ENCODE measurements at places on chromosomes 1 and 21.

- DNase-seq = no peak
These were observed 42.8 kb upstream of the ARTN start for GRCh38 chr1:43890815-43891214.

GRCh38 chr1:7857000-7857399 is 4.1 kb upstream of the UTS2 start:
- no peak for DNase-seq

DNA sequence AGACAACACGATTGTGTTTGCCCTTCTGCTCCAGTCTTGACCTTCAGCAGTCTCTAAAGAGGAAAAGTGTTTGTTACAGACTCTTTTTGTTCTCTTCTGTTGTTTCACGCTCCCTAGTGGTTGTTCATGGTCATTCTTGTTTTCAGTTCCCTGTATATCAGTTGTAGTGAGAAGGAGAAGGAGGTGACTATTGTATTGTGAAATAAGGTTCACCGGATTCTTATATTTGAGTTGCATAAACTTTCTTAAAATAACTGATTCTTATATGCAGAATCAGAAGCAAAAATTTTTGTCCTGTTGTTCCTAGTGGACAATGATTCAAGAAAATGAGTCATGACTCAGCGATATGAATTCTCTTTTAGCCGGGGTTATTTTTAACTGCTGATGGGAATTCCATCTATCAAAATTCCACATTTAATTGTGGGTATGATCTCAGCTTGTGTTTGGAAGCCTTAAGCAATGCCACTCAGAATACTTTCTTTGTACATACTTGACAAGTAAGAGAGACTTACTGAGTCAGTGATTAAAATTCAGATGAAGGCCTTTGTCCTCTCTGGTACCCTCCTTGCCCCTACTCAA is 152.2 kb downstream of the CLEC20A start:
- no peak for DNase-seq

DNA sequence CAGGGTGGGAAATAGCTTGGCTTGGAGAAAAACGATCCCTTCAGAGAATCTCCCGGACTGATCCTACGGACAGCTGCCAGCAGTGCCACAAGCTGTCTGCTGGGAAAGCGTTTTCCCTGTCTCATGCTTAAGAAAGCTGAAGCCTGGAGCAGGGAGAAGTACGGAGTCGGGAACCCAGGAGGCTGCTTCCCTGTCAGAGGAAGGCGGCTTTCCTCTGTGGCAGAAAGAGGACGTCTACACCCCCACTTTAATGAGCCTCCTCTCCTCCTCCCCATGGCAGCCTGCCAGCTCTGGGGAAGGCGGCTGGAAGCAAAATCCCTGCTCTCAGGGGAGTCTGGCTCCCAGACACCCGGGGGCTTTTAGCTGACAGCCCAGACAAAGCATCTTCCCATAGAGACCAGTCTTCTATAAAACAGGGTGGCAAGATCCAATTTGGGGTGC is 7.3 kb downstream of the KIF21B start:
- no peak for DNase-seq

DNA sequence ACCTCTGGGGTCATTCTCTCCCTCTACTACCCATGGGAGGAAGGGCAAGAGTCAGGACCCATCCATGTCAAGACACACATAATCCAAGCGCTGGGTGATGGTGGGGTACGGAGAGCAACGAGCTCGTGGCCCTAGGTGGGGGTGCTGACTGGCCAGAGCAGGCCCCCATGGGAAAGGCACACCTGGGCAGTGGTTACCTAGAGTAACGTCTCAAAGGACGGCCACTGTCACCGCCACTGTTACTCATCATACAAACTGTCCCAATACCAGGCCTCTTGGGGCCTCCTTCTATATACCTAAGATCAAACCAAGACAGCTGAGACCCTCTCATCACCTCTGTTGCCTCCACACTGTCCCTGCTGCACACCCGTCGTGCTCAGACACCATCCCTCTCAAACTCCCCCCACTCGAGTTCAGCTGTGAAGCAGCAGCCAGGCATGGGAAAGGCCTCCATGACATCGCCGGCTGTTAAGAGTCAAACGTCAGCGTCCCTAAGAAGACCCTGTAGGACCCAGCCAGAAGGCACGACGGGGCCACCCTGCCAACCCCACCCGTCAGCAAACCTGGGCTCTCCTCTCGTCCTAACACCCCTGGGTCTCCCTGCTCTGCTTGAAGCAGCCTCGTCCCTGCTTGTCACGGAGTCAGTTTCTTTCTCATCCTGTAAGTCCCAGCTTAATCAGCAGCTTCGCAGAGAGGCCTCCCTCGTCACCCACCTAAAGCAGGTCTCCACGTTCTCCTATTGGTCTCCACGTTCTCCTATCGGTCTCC is 15.3 kb downstream of the NPHP4 start:
- DNase-seq = no peak

- DNase-seq = no peak
These were observed 267.9 kb downstream of the HHAT start for GRCh38 chr1:210596641-210597040.

DNA sequence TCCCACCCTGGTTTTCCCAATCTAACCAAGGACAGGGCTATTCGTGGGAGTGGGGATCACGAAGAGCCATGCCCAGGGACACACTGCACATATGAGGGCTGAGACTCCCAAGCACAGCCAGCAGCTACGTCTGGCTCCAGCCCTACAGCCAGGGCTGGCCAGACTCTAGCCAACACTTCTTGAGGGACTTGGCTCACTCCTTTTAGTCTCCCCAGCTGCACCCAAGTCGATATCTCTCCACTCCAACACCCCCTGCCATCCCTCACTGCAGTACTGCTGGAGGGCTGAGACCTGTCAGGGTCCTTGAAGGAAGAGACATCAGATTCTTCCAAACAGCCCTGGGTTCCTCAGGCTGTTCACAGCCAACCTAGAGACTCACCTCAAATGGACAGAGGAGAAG is 62.6 kb downstream of the CD46 start:
- DNase-seq = no peak

DNA sequence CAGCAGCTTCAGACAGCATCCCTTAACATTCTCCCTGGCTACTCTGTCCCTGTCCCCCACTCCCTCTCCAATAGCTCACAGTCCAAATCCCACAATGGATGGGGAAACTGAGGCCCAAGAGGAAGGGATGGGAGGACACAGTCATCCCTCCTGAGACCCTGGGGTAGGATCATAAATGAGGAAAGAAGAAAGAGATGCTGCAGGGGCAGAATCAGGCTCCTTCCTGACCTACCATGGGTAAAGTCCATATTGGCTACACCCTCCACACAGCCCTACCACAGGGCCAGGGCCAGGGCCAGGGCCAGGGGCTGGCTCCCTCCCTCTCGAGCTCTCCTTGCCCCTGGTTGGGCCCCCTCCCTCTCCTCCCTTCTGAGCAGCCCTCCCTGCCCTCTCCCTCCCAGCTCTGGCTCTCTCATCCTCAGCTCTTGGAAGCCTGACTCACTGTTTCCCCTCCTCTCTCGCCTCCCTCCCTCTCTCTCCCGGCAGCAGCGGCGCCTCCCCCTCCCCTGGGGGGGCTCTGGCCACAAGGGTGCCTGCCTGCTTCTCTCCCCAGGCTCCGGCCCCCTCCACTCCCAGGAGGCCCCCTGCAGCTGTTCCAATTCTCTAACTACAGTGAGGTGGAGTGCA is 4.9 kb downstream of the AHDC1 start:
- peak; percentile 51 for DNase-seq

DNA sequence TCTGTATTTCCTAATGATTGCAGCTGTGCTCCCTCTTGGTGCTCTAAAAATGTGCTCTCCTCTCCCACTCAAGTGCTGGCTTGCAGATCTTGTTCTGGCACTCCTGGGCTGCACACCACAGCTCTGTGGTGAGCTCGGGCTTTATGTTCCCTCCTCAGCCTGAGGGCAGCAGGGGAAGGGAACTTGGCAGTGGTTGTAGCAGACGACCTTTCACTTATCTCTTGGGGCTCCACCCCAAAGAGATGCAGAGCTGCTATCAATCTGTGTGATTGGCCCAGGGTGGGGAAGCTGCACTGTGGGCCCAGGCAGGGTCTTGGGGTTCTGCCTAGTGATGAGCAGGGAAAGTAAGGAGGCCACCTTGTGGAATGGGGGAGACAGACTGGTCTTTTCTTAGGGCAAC is 143.5 kb upstream of the GORAB start:
- DNase-seq = no peak

DNA sequence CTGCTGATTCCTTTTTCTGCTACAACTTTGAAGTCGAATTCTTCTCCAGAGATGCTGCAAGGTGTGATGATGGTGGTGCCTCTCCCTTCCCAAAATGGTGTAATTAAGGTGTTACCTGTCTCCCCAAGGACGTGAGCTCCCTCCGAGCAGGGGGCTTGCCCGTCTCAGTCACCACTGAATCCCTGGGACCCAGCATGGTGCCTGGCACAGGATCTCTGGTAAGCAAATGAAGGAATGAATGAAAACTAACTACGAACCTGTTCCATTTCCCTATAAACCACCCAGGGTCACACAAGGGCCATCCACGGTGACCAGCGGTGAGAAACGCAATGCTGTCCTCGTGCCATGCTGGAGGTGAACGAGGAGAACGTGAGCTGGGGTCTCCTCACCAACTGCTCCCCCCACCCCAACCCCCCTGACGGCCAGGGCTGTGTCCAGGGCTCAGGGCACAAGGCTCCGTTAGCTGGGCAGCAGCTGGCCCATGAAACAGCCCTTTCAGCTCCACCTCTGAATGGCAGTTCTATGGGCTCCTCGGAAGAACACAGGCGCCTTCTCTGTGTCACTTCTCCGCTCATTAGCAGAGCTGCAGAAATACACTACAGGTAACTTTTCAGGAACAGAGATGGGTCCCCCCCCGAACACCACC is 2.2 kb upstream of the MATN1 start:
- DNase-seq = no peak

GRCh38 chr1:107140703-107141490 is at the start of gene NTNG1:
Gene NTNG1, plus strand, starts transcription at chr1:107141039.
- DNase-seq = no peak

DNA sequence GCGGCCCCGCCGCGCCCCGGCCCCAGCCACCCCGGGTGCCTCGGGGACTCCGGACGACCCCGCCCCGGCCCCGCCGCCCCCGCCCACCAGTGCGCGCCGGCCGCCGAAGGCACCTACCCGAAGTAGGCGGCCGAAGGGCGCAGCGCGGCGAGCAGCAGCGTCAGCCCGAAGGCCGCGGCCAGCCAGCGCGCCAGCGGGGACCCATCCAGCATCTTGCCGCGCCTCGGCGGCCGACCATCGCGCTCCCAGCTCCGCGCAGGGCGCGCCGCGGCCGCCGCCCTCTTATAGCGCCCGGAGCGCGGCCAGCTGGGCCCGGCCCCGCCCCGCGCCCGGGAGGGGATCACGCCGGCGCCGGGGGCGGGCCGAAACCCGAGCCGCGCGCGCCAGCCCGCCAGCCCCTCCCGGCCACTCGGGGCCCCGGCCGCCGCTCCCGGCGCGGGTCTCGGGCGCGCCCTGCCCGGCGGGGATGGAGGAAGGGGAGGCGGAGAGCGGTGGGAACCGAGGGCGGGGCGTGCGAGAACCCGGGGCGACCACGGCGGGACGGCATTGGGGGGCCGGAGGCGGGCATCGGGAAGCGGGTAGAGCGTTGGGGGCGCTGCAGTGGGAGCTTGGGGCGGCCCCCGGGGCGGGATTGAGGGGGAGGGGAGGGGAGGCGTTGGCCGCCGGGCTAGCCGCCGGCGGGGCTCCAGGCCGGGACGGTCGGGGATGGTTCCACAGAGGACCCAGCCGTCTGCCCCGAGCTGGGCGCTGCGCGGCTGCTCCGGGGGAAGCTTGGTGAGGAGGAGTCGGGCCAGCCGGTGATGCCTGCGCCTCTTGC is at the start of gene WNT9A:
TSS of gene WNT9A (minus strand) at position 257 of the 817 bp plus-strand sequence. CDS start at position 212, 45 bp downstream.
- peak; percentile 13 for DNase-seq

GRCh38 chr1:151774256-151774922 is 11.1 kb upstream of the MRPL9 start:
- DNase-seq = no peak

DNA sequence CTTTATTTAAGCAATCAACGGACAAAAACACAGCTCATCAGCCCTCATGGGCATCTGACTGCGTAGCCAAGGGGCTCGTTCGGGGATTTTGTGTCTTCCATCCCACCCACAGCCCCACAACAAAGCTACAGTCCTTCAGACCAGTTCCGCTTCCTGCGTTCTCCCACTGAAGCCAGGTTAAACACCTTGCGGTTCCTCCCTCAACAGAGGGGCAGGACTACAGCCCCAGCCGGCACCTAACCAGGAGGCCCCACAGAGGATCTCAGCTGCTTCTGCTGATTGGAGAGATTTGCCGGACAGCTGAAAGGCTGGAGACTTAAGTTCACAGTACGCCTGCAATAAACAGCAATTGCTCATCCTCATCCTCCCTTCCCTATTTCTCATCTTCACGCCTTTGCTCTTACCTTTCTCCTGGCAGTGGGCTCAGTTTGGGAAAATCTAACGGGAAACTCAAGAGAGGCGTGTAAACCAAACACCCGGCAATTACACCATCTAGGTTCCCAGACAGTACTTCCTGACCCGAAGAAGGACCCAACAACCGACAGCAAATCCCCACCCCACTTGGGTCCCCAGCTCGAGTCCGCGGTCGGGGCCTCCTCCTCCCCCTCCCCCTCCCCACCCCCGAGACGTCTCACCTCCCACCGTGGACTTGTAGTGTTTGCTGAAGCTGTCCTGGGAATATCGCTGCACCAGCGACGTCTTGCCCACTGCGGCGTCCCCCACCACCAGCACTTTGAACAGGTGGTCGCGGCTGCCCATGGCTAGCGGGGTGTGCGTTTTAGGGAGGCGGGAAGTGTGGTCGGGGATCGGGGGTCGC is 876 bp downstream of the RAB29 start:
- peak; percentile 66 for DNase-seq

DNA sequence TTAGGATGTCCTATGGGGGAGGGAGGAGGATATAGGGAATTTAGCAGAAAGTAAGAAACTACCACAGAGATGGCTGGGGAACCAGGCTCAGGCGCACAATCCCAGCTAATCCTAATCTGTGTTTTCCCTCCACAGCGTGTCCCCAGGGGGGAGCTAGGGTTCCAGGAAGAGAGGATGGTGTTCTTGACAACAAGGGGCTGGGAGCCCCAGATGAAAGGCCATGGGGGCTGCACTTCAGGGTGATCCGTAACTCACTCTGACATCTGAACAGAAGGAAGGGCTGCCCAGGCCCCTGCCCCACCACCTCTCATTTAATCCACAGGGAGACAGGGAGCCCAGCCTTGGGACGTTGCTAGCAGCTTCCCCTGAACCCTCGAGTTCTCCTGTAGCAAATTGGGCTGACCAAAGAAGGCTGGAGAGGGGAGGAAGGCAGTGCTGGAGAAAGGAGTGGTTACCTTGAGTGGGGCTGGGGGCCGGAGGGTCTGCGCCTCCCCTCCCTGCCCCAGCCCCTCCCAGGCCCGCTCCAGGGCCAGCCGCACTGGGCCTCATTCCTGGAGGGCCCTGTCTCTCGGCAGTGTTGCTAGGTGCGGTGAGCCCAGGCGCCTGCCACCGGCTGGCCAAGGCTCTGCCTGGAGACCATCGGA is 131.7 kb downstream of the TMEM53 start:
- DNase-seq = no peak

DNA sequence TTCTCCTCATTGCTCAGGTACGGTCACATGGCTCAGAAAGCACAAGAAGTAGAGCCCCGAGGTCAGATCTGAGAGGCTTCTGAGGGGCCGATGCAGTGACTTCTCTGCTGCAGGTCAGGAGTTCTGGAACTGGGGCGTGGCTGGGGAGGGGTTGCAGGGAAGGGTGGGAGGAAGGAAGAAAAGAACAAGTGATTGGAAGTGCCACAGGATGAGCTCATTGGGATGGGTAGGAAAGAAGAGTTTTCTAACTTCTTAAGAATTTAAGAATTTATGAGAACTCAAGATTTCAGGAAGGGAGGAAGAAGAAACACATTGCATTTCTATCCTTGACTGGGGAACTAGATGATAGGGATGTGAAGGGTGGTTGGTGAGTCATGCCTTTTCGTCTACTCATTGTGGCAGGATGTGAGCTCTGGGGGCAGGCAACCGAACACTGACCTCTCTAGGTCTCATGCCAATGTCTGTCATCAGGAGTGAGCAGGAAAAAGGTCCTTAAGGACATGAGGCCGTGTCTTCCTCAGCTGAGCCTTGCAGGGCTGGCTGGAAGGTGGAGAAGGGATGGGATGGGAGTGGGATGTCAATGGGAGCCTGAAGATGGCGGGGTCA is 497 bp downstream of the FCRLB start:
- peak; percentile 51 for DNase-seq

Data from activated CD4-positive, alpha-beta T cell treated with anti-CD3 and anti-CD28 coated beads, Interleukin-2, Interleukin-6, amounts not matched to agents 100 ng/mL and 50 ng/mL, durations not matched to agents 16 hours and 8 hours (primary cell).